Esophagus squamous epithelium (tissue), 5 donors: ENCODE measurements at places on chromosomes 7 and 10.

- DNase-seq: no peak
Observed at GRCh38 chr10:74518061-74518460, 308.3 kb upstream of the KAT6B start.

DNA sequence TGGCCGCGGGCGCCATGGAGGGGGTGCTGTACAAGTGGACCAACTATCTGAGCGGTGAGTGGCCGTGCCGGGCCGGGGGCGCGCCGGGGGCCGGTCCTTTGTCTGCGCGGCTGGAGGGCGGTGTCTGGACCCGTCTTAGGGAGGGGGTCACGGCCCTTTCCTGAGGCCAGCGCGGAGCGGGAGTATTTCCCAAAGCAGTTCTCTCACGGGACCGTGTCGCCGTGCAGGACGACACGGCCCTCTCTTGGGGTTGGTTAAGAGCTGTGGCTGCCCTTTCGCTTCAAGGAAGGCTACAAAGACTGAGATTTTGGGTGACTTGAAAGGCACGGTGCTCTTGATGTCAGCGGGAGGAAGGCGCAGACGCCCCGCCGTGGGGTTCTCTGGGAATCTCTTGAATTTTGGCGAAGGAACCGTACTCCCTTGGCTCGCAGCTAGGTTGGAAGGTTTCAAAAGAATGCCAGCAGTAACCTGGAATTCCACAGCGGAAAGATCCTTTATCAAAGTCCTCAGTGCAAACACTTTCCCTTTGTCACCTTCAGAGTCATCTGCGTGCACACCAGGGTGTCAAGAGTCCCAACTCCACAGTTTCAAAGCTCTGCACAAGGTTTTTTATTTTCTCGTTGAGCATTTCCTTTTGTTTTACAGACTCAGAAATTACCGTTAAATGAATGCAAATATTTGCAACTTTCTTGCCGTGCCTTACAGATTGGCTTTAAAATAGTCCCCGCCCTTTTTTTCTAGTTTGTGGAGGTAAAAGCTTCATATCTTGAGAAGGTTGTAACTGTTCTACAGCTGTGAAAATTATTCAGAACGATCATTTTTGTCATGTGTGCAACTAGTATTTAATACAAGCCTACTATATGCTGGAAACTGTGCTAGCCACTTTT lies 780 bp downstream of the PLEKHA8 start:
- DNase-seq: no peak

- no peak for DNase-seq
Observed at GRCh38 chr10:28685717-28686116, 8.4 kb downstream of the BAMBI start.

GRCh38 chr10:13184730-13185514 lies 23.6 kb downstream of the MCM10 start:
- DNase-seq: no peak

- no peak for DNase-seq
Observed at GRCh38 chr10:114504769-114505579, 100.7 kb upstream of the AFAP1L2 start.

DNA sequence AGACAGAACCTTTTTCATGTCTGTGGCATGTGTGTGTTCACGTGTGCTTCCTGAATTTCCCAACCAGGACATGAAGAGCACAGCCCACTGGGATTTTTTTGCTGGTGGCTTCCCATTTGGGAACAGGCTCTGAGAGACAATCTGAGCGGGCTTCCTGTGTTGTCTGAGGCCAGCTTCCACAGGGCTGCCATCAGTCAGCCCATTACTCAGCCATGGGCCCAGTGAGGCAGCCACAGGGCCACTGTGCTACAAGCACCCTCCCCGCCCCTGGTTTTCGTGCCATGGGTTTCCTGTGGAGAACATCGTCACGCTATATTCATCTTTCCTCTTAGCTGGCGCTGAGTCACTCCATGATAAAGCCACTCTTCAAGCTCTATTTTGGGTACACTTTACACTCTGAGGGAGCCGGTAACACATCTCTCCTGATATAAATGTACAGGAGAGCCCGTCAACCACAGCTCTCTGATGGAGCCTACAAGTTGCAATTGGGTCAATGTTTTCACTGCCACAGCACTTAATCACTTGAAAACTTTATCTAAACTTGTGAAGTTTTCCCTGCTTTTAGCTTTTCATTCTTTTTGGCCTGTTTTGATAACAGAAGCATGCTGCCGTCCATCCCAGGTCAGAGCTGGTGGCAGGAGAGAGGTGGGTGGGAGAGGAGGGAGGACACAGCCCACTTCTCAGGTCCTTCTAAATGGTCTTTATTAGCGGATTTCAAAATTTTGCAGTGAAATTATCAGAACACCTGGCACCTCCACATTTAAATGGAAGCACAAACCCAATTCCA lies 96.9 kb downstream of the HIPK2 start:
- DNase-seq: no peak

DNA sequence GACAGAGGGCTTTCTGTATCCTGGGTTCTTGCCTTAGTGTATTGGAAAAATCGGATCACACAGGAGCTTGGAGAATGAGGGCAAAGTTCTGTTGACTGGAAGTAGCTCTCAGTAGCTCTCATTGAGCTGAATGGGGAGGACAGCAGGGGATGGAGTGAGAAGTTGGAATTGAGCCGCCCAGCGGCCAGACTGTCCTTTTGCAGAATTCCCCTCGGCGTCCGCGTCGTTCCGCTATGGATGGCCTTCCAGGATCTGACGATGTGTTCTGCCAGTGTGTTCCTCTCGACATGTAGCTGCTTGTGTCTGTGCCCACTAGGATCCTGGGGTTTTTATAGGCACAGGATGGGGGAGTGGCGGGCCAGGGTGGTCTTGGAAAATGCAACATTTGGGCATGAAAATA lies 351.8 kb upstream of the SEMA3A start:
- no peak for DNase-seq

- no peak for DNase-seq
Observed at GRCh38 chr10:49577182-49577925, 32.8 kb upstream of the SLC18A3 start.
